GM23248 (cell line): ENCODE measurements at places on chromosomes 16 and 17. TPM values are rescaled to one million over a fixed set of nuclear protein-coding genes. Genes with fewer than 3 reads are reported as not detected.
A peak's percentile ranks its signal among the peaks of the same experiment; 100 is the strongest.

- peak; percentile 28 for DNase-seq
Observed at GRCh38 chr16:47927330-47927729, 228.5 kb downstream of the ABCC12 start.

- DNase-seq: no peak
Observed at GRCh38 chr17:70132505-70132904, 36.8 kb upstream of the KCNJ2 start.

- peak; percentile 85 for DNase-seq
Observed at GRCh38 chr17:61284174-61284573, 115.5 kb upstream of the TBX2 start.

DNA sequence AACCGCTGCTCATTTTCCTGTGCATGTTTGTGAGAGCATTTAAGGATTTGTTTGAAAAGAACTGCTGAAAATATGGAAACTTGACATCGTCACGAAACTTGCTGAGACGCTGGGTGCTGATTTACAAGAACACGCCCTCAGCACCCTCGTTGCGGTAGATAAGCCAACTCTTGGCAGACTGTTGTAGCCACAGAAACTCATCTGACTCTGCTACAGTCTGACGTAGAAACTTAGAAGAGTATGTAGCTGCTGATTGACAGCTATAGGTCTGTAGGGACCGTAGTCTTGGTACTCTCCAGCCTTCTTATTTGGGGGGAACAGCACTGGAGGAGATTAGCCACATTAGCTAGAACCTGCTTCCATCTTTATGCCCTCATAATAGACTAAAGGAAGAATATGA is 36.1 kb upstream of the MYH2 start:
- DNase-seq: no peak

PTX4 gene
- total RNA-seq: not detected in 2 replicates

- no peak for DNase-seq
Observed at GRCh38 chr17:45656527-45657181, 127.5 kb upstream of the CRHR1 start.

ZFPM1 gene
- total RNA-seq: 0.25 and 2.4 TPM in 2 replicates
